ENCODE measurements at places on chromosomes 1 and 21.

DNA sequence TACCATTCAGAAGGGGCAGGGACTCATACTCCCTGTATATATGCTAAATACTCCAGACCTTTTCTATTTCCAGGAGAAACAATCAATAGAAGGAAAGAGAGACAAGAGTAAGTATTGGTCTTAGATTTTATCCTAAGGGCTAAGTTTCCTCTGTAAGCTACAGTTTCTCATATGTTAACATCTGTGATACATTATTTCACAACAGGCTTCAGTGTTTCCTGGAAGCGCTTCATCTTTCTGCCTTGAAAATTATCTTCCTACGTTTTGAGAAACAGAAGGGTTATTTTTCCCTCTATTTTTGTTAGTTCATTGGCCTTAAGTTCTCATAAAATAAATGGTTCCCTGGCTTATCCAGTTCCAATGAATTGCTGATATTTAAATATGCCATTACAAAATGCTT, 15.6 kb downstream of the FMO1 start:
- DNase-seq: no peak

GRCh38 chr1:11568687-11569086, 85.5 kb downstream of the FBXO2 start:
- no peak for DNase-seq

- DNase-seq: no peak
Measured at GRCh38 chr1:155057788-155058211, 5.7 kb upstream of the EFNA4 start.

- no peak for DNase-seq
Measured at GRCh38 chr1:212651521-212651920, 43.0 kb downstream of the ATF3 start.

GRCh38 chr1:16085522-16085921, 12.1 kb upstream of the FAM131C start:
- DNase-seq: no peak

DNA sequence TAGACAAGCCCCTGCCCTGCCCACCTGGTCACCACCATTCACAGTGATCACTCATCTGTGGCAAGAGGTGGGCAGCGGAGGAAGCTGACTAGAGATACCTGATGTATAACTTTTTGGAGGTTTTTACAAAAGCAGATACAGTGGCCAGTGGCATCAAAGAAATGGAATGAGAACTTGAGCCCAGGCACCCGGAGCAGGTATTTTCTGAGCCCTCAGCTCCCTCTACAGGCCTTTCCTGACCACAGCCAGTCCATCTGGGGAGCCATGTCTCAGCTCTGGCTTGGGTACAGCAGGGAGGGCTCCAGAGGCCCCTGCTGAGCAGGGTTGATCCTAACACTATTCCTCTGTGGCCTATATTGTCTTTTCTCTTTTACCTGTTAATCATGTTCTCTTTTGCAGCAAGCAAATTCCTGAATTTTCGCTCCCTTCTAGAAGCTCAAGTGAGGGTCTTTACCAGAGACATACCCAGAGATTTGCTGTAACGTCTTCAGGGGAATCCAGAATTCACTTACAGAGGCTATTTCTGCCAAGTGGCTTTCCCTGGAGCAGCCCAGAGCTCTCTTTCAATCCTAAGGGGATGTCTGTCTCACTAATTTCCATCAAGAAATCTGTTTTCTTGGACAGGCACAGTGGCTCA, 27.3 kb downstream of the GPR157 start:
- DNase-seq: no peak

- DNase-seq: no peak
Measured at GRCh38 chr1:8421721-8422120, 103.8 kb downstream of the SLC45A1 start.

DNA sequence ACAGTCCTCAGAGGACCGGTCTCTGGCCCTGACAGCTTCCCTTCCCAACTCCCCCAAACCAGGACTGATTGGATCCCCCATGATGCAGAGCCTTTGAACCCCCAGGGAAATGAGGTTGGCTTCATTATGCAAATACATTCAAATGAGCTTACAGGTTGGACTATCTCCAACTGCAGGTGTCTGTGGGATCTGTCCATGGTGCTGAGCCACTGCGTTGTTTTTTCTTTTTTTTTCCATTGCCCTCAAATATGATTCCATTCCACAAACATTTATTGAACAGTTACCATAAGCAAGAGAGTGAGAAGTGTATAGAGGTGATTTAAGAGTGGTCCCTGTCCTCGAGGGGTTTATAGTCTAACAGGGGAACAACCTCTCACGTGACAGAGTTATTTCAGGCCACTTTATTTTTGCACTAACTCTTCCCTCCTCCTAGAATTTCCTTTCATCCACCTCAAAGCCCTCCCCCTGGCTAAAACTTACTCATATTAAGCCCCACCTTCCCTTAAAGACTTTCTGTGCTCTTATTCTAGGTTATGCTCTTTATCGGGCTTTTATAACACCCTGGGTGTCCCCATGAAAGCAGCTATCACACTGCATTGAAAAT, 21.9 kb downstream of the DLGAP3 start:
- no peak for DNase-seq

DNA sequence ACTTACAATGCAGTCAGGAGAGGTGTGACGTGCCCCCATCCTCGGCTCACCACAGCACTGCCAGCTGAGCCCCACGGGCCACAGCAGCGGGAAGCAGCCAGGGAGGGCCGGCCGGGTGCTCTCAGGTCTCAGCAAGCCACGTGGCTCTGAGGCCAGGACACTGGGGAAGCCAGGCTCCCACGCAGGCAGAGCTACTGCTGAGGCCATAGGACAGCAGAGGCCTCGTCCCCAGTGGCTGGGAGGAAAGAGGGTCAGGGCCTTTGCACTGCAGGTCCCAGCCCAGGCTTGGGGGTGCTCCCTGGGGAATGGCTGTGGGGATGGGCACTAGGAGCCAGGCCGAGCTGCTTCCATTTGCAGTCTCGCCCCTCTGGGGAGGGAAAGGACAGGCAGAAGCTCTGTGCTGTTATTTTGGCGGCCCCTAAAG, 5.8 kb downstream of the LRRC47 start:
- no peak for DNase-seq

GRCh38 chr1:212179394-212180076, 105.7 kb upstream of the PPP2R5A start:
- DNase-seq: no peak

DNA sequence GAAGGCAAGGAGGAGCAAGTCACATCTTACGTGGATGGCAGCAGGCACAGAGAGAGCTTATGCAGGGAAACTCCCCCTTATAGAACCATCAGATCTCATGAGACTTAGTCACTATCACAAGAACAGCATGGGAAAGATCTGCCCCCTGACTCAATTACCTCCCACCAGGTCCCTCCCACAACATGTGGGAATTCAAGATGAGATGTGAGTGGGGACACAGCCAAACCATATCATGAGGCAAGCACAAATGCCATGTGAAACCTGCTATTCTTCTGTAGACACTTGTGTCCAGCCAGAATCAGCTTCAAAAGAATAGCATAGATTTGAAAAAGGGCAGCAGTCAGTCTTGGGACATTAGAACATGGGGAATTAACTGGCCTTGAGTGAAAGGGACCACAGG, 32.2 kb upstream of the UBE2U start:
- no peak for DNase-seq

GRCh38 chr1:26582836-26583460, 53.4 kb downstream of the RPS6KA1 start:
- peak; percentile 76 for DNase-seq

- DNase-seq: no peak
Measured at GRCh38 chr1:166087734-166088571, 78.8 kb downstream of the FAM78B start.

DNA sequence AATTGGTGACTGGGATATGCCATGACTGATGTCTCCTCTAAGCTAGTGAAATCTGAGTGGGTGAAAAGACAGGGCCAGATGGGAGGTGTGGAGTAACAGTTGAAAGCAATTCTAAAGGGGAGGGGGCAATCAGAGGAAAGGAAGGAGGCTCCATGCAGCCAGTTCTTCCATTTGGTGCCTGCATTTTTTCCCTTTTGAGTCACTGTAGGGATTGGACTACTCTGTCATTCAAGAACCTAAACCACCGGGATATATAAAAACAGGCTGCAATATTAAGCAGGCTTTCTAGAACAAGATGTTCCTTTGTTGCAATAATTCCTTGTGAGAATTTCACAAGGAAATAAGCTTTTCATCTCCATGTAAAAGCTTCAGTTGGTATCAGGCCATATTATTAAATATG, 18.3 kb downstream of the CLIC6 start:
- no peak for DNase-seq

- DNase-seq: no peak
Measured at GRCh38 chr1:24732186-24732885, 12.9 kb upstream of the CLIC4 start.

DNA sequence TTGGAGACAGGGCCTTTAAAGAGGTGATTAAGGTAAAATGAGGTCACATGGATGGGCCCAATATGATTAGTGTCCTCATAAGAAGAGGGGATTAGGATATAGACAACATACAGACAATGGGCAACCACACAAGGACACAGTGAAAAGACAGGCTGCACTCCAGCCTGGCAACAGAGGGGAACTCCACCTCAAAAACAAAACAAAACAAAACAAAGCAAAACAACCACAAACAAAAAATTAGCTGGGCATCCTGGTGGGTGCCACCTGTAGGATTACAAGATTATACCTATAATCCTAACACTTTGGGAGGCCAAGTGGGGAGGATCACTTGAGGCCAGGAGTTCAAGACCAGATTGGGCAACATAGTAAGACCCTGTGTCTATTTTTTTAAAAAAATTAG, 4.8 kb upstream of the MDM4 start:
- no peak for DNase-seq

DNA sequence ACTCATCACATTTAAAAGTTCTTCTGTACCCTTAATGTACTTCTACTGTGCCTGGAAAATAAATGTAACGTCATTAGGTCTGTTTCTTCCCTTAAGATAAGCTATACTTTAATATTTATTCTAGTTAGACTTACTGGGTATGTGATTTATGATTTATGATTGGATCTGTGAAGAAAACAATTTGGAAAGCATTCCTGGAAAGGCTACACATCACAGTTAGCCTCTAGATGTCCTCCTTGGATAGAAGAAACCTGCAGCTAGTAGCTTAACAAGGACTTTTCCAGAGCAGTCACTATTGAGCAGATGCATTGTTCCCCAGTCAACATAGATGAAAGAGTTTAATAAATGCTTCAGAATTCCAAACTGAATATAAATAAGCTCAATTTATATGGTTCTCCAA, 22.2 kb upstream of the ABL2 start:
- no peak for DNase-seq

DNA sequence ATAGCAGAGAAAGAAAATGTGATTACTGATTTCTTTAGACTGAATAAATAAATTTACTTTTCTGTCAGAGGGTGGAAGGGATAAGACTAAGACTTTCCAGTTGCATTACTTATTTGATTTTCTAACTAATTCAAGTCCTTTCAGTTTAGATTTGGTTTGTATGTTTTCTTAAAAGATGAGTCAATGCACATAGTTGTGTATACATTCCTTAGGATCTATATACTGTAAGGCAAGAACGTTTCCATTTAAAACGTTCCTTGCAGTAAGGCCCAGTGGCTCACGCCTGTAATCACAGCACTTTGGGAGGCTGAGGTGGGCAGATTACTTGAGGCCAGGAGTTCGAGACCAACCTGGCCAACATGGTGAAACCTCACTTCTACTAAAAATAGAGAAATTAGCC, 14.5 kb upstream of the SERTAD4 start:
- no peak for DNase-seq

GRCh38 chr1:90200646-90201205, 205.8 kb downstream of the ZNF326 start:
- DNase-seq: no peak

DNA sequence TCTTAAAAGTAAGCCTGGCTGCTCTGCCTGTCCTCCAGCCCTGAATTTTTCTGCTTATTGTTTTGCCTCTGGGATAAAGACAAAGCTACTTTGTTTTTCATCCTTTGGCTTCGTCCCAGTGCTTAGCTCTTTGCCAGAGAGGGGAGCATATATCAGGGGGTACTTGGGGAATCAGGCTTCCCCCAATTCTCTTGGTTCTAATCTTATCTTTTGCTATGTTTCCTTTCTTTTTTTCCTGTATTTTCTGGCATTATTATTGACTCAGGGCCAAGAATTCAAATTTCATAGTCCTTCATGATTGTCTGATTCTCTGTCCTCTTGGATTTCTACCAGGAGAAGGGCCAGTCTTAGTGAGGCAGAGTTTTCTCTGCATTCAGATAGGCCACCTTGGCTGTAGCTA, 51.2 kb downstream of the GIPC2 start:
- DNase-seq: no peak

GRCh38 chr1:5720045-5720444, 272.2 kb downstream of the NPHP4 start:
- DNase-seq: no peak

DNA sequence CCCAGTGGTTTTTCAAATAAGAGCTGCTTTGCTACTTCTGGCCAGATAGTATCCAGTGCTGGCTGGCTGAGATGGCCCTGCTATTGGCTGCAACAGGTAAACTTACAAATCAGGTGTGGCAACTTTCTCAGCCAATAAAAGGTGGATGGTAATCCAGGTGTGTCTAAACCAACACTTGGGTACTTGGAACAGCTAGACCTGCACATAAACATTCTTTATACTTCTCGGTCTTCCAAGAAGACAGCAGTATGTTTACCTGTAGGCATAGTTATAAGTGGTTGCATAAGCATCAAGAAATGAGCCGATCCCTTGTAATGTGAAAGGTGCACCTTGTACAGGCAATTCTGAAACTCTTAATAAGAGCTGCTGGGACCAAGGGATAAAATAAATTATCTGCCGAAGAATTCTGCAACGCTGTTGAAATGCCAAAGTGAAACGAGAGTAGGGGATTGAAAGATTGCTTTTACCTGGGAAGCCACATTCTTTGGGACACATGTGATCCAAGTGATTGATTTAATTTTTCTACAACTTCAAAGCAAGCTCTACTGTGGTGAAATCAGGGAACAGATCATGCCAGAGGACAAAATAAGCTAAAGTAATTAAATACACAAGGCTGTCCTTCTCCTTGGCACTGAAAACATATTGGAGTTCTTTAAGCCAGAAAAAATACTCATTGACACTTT, at the start of gene CLDN8:
Gene CLDN8, minus strand, starts transcription at position 57 of the 683 bp plus-strand sequence. CDS start 172 bp downstream, outside the sequence.
- DNase-seq: no peak

DNA sequence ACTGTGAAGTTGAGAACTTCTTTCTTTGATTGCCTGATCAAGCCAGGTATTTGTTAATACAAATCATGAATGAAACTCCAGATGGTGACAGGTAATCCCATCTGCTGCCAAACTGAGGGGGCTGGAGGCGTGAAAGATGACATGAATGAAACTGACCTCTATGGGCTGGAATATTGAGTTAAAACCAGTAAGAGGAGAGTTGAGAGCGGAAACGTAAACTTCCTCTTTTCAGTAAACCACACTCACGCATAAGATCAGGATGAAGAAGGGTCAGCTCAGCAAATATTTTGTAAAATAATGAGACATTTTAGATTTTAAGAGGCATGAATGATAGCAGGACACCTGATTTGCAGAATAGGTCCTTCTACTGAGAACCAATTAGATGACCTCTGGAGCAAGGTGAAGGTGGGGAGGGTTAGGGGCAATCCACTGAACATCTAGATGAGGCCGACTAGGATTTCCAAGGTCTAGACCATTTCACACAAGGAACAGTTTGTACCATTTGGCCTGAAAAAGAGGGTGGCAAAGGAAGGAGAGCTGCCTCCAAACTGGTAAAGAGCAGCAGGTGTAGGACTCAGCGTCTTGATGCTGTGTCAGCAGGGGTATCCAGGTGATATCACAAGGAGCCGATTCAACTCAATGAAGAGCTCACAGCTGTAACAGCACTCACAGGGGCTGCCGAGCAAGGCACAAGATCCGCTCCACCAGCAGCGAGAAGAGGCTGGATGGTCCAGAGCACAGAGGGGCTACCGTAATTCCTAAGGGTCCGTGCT, 132.6 kb downstream of the NTPCR start:
- no peak for DNase-seq

- no peak for DNase-seq
Measured at GRCh38 chr1:24045771-24046170, 65.6 kb upstream of the SRSF10 start.

- DNase-seq: peak; percentile 64
Measured at GRCh38 chr1:18951818-18952391, 4.6 kb downstream of the IFFO2 start.
